Fibroblast of the aortic adventitia (primary cell): ENCODE measurements at places on chromosomes 2 and 18. TPM values are rescaled to one million over a fixed set of nuclear protein-coding genes. Genes with fewer than 3 reads are reported as not detected.
A peak's percentile ranks its signal among the peaks of the same experiment; 100 is the strongest.

ZNF516 gene
- total RNA-seq, result 10.8 and 21.9 TPM in 2 replicates

GRCh38 chr2:112093216-112093615, 38.1 kb downstream of the TMEM87B start:
- peak; percentile 20 for DNase-seq

ARHGEF4 gene
- 5.2 and 9.8 TPM in 2 replicates for total RNA-seq

GRCh38 chr18:45361125-45361851, 254.0 kb upstream of the SLC14A2 start:
- peak; percentile 61 for DNase-seq

- DNase-seq, result no peak
Measured at GRCh38 chr2:136334967-136335366, 217.0 kb upstream of the CXCR4 start.

DNA sequence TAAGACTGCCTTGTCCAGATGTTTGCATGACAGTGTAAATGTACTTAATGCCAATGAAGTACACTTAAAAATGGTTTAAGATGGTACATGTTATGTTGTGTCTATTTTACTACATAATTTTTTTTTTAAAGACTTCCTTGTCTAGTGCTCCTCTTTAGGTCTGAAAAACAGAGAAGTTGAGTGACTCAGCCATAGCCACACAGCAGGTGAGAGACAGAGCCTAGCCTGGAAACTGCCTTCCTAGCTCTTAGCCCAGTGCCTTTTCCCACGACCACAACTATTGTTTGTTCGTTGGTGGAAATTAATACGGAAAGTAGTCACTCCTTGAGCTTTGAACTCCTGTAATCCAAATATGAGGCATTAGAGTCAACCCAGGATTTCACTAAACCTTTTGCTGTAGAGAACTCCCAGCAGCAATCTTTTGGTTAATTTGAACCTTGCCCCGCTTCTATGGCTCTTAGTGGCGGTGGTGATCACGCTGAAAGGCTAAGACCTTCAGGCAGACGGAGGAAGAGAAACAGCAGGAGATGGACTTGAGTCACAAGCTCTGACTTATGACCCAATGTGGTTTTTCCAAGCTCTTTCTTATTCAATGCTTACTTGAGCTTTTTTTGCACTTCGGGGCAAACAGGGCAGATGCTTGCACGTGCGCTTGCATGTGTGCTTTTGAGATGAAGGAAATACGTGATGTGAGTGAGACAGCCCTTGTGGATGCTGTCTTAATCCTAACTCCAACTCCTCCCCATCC, 21.2 kb downstream of the TRIB2 start:
- no peak for DNase-seq

GRCh38 chr2:120179396-120179795, 43.8 kb downstream of the TMEM185B start:
- no peak for DNase-seq

GRCh38 chr2:71545572-71546274, 92.4 kb downstream of the DYSF start:
- peak; percentile 75 for DNase-seq
